ENCODE measurements at places on chromosomes 13 and 19. TPM values are rescaled to one million over a fixed set of nuclear protein-coding genes. Genes with fewer than 3 reads are reported as not detected.

DNA sequence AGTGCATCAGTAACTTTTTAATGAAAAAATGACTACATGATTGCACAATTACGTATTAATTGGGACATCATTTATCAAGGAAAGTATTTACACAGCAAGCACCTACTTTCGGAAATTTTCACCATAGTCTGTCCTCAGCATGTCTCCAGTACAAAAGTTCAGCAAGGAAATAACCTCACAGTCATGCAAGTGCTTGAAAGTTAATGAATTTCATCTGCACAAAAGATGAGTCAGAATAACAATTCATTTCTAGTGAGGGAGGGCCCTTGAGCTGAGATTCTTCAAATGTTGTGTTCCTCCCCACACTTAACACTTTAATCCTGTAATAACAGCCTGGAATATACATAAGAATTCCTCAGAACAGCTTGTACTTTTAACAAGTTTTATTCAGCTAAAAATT is 49.0 kb upstream of the OXGR1 start:
- no peak for DNase-seq

DNA sequence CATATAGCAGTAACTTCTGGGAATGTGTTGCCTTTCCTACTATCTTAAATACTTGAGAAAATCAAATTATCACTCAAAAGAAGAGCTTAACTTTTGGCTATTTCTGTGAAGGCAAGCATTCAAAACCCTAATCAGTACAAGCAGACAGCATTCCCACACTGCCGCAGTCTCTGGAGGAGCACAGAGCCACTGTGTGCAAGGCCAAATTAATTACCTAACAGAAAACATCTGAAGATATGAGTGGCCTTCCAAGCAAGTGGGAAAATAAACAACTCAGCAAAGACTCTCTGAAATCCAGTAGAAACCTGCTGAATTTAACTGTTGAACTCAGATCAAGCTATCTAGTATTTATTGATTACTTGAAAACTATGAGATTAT is 68.2 kb downstream of the COL4A1 start:
- no peak for DNase-seq

DNA sequence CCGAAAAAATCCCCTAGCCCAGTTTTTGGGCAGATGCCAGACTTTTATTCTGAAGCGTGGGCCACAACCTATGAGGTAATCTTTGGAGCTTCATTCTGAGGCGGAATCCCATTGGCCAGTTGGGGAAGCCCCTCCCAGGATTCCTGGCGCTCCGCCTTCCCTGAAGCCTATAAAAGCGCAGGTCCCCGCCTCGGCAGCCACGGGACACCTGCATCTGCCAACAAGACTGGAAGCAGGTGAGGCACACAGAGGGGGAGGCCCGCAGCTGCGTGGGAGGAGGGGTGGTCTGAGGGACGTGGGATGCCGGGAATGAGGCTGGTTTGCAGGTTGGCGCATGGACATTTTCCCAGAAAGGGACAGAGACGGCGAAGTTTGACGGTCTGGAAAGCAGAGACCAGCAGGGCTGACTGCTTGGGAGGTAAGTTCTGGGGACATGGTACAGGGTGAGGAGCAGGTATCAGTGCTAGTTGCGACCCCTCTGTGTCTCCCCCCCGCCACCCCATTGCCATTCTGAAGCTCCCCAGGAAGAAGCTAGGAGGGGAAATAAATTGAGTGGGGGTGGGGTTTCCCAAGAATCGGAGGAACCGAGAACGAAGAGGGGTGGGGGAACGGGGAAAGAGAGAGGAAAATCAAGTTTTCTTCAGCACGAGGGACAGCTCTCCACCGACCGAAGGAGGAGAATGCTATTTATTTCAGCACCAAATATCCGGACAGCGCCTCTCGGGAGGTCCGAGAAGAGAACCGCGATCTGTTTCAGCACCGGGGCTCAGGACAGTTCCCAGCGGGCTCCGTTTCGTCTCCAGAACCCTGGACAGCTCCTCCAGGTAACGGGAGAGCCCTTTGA is 22.4 kb upstream of the FEM1A start:
- peak; percentile 90 for DNase-seq

- no peak for DNase-seq
These were observed 19.0 kb downstream of the NLRP7 start for GRCh38 chr19:54928299-54928698.

NANOS3 gene
- not detected for polyA plus RNA-seq

Measured in ovary (tissue), 10 donors.